ENCODE measurements at places on chromosomes 16 and 17. TPM values are rescaled to one million over a fixed set of nuclear protein-coding genes. Genes with fewer than 3 reads are reported as not detected.

DNA sequence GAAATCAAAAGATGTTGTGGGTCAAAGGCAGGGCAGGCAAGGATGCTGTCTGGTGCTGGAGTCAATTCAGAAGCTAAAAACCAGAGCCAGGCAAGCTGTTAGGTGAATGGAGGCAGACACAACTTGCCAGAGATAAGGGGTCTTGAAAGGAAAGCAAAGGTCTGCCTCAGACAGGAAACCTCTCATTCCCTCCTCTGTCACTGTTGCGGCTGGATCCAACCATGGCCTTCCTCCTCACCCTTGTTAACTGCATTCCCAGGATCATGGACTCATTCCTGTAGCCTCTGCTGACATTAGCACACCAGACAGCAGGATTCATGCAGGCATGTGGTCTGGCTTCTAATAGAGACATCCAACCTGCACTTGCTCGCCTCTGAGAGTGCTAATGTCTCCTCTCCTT is 186.7 kb upstream of the HS3ST3A1 start:
- DNase-seq, result no peak

DNA sequence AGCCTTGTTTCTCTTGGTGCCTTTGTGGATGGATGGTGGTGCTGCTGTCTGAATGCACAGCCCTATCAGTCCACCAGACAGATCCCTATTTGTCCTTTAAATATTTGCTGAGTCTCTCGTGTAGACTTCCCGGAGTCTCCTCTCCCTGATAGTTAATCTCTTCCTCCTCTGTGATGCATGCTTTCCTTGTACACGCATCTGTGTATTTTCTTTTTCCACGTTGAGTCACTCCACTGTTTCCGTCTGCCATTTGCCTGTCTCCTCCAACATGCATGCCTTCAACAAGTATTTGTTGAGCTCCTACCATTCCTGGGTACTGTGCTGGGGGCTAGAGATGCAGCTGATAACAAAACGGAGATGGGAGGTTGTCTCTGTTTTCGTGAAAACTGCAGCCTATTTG is 282.6 kb downstream of the HAPSTR1 start:
- no peak for DNase-seq

DNA sequence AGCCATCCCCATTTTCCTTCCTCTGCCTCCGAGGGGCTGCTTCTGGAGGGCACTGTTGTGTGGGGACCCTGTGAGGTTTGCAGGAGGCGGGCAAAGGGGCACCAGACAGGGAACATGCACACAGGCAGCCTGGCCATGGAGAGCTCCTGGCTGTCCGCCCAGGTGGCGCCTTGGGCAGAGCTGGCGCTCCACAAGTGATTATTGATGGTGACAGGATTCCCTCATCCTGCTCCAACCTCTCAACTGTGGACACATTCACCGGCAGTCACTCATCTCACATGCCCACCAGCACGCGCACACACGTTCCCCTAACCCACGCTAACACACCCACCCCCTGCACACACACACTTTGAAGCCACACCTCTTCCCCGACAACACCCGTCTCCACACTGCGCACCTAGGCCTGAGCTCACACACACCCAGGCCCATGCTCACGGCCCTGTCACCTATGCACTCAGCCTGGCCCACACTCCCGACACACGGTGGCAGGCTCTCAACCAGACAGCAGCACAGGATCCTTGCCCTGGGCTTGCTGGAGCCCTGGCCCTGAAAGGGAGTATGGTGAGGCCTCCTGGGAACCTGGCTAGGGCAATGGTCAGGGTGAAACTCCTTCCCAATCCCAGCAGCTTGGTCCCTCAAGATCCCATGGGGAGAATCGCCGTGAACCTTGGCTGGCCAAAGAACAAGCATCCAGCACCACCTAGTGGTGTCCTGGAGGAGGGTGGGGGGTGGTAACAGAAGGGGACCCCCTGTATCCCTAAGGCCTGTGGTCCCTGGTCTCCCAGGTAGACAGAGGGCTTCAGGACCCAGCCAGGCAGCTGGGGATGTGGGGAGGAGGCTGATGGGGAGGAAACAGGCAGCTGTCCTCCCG is 3.6 kb downstream of the PNMT start:
- DNase-seq, result no peak

- DNase-seq, result no peak
Measured at GRCh38 chr17:27856676-27857432, 36.3 kb downstream of the LYRM9 start.

DNA sequence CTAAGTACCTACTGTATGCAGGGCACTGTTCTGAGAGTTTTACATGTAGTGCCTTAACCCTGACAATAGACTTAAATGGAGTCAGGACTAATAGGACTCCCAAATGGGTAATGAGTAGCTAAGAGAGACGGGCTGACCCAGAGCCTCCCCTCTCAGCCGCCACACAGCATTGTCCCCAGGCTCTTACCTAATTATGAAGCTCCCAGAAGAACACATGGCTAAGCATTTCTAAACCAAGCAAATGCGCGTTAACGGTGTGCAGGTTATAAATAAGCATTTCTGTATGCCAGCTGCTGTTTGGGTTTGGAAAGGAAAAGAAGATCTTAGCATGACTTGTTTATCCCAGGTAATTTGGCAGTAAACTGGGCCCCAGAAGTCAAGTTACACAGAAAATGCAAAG is 14.3 kb downstream of the KATNIP start:
- DNase-seq, result no peak

The TMEM114 gene
- not detected for total RNA-seq

The BIRC5 gene
- 0.19 TPM for total RNA-seq

Measured in posterior vena cava (tissue), 2 donors.